ENCODE measurements at places on chromosomes 1 and 21. TPM values are rescaled to one million over a fixed set of nuclear protein-coding genes. Genes with fewer than 3 reads are reported as not detected.

GRCh38 chr1:184903111-184903692 lies 71.1 kb downstream of the NIBAN1 start:
- DNase-seq: no peak

The MCOLN2 gene
- total RNA-seq: 43.2 TPM

The ADGRL4 gene
- not detected for total RNA-seq

DNA sequence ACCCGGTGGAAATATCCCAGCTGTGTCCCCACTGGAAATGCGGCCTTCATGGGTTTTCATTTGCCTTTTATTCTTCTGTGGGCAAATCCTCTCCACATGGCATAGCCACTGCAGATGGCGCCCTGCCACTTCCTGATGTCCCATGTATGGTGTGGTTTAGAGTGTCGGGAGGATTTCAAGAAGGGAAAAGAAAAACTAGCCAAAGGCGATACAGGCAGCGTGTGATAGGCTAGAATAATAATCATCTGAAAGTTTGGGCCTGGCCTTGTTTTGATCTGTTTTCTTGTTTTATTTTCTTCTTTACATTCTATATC lies 123.6 kb downstream of the PEX14 start:
- DNase-seq: no peak

The ST6GALNAC3 gene
- total RNA-seq: 0.26 TPM

GRCh38 chr1:94544706-94545490 lies 3.3 kb upstream of the F3 start:
- DNase-seq: no peak

DNA sequence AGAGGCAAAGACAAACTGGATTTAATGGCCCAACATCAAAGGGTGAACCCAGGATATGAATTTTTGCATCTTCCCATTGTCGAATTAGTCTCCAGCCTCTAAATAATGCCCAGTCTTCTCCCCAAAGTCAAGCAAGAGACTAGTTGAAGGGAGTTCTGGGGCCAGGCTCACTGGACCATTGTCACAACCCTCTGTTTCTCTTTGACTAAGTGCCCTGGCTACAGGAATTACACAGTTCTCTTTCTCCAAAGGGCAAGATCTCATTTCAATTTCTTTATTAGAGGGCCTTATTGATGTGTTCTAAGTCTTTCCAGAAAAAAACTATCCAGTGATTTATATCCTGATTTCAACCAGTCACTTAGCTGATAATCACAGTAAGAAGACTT lies 26.5 kb downstream of the CD53 start:
- no peak for DNase-seq

The FAM78B gene
- total RNA-seq: 0.27 TPM

The FCGR1A gene
- not detected for total RNA-seq

- no peak for DNase-seq
Measured at GRCh38 chr1:171715813-171716251, 26.0 kb downstream of the VAMP4 start.

The LCE1A gene
- not detected for total RNA-seq

Measured in activated CD4-positive, alpha-beta memory T cell treated with anti-CD3 and anti-CD28 coated beads for 36 hours (primary cell).